ENCODE measurements at places on chromosomes 3 and 15.

DNA sequence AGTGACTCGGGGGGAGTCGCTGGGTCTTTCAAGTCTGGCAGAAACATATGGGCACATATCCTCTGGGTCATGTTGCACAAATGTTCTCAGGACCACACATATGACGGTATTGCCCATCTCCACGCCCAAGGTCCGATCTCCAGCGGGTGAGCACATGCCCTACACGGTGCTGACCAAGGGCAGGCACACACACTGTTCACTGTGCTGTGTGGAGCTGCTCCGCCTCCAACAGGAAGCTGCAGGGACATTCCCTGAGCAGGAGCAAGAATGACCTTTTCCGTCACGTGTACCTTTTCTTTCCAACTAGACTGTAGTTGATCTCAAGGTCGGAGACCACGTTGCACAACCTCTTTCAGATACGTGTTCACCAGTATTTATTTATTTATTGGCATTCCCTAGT, 41.7 kb upstream of the B3GNT5 start:
- no peak for DNase-seq

DNA sequence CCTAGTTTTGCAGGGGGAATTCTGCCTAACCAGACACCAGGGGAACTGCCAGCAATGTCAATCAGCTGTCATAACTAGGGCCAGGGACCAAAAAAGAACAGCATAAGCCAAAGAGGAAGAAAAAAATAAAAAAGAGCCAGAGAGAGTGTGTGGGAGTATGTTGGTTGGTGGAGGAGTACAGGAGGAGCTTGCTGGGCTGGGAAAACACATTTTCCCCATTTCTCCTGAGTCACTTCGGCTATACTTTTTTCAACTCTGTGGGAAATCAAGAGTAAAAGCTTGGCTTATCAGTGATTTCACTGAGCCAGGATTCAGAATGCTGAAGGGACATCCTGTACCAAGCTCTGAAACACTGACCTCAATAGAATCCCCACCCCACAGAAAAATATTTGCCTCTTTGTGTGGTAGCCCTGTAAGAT, 144.7 kb upstream of the DPH6 start:
- DNase-seq = peak; percentile 92

- DNase-seq = no peak
Measured at GRCh38 chr15:95304947-95305400, 1025.5 kb upstream of the NR2F2 start.

GRCh38 chr15:53536479-53537120, 222.9 kb downstream of the WDR72 start:
- DNase-seq = peak; percentile 79

GRCh38 chr15:78264304-78265136, at the start of gene DNAJA4:
DNAJA4 (plus strand) TSS chr15:78264562; CDS start chr15:78264764, 202 bp downstream.
- DNase-seq = peak; percentile 8

Measured in astrocyte of the spinal cord (primary cell).